ENCODE measurements at places on chromosomes 2 and 18.
A peak's percentile ranks its signal among the peaks of the same experiment; 100 is the strongest.

- no peak for DNase-seq
Measured at GRCh38 chr2:184599872-184600222, 1.5 kb downstream of the ZNF804A start.

GRCh38 chr18:10074110-10074509 lies 160.3 kb downstream of the VAPA start:
- no peak for DNase-seq

DNA sequence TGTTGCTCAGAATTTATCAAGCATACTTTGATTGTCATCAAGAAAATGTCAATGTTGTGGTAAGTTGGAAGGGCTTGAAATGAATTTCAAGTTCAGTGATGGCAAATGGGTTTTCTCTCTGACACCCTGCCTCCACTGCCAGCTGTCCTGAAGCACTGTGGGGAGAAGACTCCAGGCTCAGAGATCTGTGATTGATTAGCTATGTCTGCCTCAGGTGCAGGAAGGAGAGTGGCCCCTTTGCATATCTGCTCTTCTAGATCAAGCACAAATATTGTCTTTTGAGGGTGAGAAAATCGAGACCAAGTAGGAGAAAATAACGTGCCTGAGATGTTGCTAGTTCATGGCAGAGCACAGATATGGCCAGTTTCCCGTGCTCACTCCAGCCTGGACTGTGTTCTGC lies 178.8 kb upstream of the GLI2 start:
- DNase-seq: no peak

DNA sequence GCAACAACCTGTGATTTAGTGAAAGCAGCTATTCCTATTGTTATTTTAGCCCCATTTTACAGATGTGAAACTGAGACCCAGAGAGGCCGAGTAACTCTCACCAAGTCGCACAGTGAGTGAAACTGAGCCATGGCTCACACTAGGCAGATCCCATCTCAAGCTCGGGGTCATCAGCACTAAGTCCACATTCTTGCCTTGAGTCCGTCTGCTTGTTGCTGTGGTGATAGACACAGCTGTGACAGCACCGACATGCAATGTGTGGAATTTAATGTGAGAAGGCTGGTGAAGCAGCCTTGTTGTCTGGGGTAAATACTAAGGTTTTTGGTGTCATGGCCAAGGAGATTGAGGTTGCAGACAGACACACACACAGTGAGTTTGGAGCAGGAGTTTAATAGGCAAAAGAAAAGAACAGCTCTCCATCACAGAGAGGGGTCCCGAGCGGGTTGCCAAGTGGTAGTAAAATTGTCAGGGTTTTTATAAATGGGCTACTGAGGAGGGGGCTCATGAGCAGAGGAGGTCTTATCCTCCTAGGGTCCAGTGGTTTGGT lies 40.2 kb upstream of the GMCL1 start:
- no peak for DNase-seq

GRCh38 chr2:178333851-178334250 lies 117.1 kb downstream of the PRKRA start:
- no peak for DNase-seq

DNA sequence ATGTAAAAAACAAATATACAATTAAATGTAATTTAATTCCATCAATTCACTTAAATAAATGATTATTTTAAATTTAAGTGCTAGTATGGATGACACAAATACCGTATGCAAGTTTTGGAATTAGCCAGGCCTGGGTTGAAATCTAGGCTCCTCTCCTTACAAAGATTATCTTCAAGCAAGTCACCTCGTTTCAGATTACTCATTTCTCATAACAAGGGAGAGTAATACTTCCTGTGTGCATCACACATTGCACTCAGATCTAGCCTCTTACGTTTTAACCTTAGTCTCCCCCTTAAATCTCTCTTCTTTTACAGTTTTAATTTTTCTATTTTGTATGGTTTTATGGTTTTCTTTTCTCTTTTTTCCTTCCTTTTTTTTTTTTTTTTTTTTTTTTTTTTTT lies 1475.9 kb upstream of the NXPH2 start:
- DNase-seq: no peak

DNA sequence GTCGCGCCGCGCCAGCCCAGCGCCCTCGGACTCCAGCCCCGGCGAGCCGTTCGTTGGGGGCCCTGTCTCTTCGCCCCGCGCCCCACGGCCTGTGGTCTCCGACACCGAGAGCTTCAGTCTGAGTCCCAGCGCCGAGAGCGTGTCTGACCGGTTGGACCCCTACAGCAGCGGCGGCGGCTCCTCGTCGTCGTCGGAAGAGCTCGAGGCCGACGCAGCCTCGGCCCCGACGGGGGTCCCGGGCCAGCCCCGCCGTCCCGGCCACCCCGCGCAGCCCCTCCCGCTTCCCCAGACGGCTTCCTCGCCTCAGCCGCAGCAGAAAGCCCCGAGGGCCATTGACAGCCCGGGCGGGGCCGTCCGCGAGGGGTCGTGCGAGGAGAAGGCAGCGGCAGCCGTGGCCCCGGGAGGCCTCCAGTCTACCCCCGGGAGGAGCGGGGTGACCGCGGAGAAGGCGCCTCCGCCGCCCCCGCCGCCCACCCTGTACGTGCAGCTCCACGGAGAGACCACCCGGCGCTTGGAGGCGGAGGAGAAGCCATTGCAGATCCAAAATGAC lies 1.4 kb downstream of the PHLPP1 start:
- DNase-seq: peak; percentile 41

DNA sequence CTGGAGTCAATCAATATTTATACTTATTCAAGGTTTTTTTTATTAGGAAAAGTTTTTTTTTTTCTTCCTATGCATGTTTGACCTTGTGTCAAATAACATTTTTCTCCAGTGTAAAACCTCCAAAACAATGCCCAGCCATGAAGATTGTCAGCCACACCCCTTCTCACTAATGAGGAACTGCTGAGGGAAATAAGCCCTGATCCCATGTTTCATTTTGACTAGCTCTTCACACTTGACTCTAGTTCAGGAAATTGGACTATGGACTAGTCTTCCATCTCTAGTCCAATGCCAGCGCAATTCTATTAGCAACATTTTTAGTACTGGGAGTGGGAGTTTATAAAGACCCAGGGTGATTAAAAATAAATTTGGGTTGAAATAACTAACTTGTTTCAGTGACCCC lies 275.6 kb upstream of the CXCR4 start:
- no peak for DNase-seq

- no peak for DNase-seq
Measured at GRCh38 chr2:178285287-178285615, 90.9 kb downstream of the OSBPL6 start.

- DNase-seq: no peak
Measured at GRCh38 chr18:13051159-13051558, 60.0 kb downstream of the CEP192 start.

DNA sequence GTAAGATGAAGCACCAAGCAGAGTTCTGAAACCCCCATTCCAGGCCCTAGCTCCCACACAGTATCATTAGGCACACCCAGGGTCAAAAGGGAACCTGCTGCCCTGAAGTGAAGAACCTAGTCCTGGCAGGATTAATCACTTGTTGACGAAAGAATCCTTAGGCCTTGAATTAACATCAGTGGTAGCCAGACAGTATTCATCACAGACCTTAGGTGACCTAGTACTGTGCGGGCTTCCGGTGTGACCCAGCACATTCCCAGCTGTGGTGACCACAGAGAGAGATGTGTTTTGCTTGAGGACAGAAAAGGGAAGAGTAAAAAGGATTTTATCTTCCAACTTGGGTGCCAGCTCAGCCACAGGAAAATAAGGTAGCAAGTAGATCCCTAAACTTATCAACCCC lies 1071.4 kb upstream of the FAM98A start:
- no peak for DNase-seq

- DNase-seq: no peak
Measured at GRCh38 chr2:204145791-204146190, 209.2 kb downstream of the ICOS start.

GRCh38 chr2:28639836-28640235 lies 111.8 kb upstream of the PPP1CB start:
- no peak for DNase-seq

DNA sequence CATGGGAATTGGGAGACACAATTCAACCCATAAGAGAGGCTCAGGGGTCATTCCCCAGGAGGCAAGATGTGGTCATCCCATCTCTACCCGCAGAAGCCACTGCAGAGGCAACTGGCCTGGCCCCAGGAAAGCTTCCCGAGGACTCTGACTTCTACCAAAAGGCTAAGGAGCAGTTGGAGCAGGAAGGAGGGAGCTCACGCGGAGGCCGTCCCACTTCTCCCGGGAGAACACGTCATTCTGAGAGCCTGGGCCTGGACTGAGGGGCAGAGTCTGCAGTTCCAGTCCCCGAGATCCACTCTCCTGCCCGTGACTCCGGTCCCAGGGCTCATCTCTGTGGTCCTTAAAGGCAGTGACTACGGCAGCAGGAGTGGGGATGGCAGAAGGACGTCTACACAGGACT lies 69.0 kb upstream of the TAF1B start:
- DNase-seq: no peak

DNA sequence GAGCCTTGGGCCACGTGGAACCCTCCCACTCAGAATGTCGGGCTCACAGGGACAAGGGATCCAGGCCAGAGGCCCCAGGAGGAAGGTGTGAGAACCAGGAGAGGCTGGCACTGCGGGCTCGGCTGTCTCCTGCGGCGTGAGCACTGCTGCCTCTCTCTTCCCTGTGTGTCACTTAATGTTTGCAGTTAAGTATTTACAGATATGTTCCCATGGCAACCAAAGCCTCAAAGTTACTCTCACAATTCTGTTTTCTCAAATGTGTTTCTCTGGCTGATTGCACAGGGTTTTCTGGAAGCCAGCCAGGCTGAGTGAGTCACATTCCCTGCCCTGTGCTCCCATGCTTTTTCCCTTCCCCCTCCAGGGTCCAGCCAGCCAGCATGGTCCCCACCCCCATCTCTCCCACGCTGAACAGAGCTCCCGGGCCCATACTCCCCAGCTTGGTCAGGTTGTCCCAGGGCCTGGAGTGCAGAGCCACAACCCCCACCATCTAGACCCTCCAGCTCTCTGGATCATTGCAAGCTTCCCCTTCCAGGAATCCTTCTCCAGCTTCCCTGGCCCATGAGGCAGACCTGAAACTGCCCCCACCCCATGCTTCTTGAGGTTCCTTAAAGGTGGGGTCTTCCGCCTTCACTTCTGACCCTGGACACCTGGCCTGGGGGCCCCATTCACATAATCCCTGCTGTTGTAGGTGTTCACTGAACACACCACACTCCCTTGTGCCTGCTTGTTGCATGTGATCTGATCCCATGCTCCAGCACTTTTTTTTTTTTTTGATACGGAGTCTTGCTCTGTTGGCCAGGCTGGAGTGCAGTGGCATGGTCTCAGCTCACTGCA lies 265.9 kb downstream of the CELF4 start:
- no peak for DNase-seq

DNA sequence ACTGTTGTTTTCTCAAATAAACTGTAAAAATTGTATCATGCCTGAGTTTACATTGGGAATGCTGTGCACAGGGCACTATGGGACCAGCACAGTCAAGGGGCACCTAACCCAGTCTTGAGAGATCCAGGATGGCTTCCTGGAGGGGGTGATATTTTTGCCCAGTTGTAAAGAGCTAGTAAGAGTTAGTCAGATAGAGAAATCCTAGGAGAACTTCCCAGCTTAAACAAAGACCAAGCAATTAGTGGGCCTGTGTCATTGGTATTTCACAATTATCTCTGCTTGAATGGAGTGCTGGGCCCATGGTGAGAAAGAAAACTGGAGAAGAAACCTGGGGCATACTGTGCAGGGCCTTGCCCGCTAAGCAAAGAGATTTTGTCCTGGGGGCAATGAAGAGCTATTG lies 12.2 kb downstream of the XDH start:
- DNase-seq: no peak

- DNase-seq: no peak
Measured at GRCh38 chr2:237221443-237221842, 135.8 kb downstream of the COPS8 start.

GRCh38 chr18:62200121-62200914 lies 13.3 kb downstream of the RELCH start:
- DNase-seq: no peak

DNA sequence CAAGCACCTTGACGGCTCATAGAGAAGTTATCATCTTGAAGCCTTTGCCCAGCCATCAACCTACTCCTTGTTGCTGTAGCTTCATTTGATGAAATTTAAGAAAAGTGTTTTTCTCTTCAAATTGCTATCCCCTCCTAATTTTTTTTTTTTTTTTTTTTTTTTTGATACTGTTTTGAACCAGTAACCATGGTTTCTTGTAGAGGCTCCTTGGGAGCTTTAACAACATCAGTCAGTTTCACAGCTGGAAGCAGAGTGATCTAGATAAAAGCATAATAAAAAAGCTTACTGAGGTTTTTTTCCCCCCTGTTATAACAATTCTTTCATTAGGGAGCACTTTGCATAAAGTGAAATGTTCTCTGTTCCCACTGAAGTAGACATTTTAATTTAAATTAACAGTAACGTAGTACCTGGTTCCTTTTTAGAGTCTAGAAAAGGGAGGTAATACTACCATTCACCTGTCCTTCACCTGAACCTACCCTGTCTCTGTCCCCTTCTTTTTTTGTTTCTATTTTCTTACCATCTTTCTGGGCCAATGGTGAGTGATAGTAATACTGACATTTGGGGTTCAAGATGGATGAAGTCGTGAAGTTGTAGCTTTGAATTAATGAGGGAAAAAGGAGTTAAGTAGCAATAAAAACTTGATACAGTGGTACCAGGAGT lies 101.5 kb downstream of the NCOA1 start:
- no peak for DNase-seq

GRCh38 chr2:106701203-106702022 lies 184.6 kb downstream of the ST6GAL2 start:
- DNase-seq: no peak

- DNase-seq: no peak
Measured at GRCh38 chr18:23134780-23135549, at the start of gene CABLES1. Gene CABLES1, plus strand, starts transcription at chr18:23135485. Its CDS starts 278 bp downstream, at chr18:23135763.

DNA sequence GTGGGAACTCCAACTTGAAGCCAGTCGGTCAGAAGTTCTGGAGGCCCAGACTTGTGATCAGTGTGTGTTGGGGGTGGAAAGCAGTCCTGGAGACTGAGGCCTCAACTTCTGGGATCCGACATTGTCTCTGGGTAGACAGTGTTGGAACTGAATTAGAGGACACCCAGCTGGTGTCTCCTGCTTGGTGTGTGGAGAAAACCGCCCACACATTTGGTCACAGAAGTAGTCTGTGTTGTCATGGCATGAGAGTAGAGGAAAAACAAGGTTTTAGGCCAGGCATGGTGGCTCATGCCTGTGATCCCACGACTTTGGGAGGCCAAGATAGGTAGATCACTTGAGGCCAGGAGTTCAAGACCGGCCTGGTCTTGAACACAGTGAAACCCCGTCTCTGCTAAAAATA lies 51.5 kb downstream of the PUM2 start:
- DNase-seq: no peak

GRCh38 chr2:111117598-111118480 lies 2.9 kb upstream of the BCL2L11 start:
- DNase-seq: peak; percentile 19

- no peak for DNase-seq
Measured at GRCh38 chr2:113112871-113113270, 14.5 kb upstream of the IL1RN start.

GRCh38 chr2:47060652-47061170 lies 94.4 kb downstream of the STPG4 start:
- no peak for DNase-seq

- no peak for DNase-seq
Measured at GRCh38 chr2:75243219-75243618, 43.9 kb upstream of the TACR1 start.

GRCh38 chr2:10499275-10499907 lies 51.3 kb upstream of the ODC1 start:
- no peak for DNase-seq

Data from activated CD4-positive, alpha-beta T cell treated with anti-CD3 and anti-CD28 coated beads for 4 hours (primary cell).